ENCODE measurements at places on chromosomes 5 and 9. TPM values are rescaled to one million over a fixed set of nuclear protein-coding genes. Genes with fewer than 3 reads are reported as not detected.

Gene CAMK4
- total RNA-seq: 106 TPM

Gene SLC30A5
- 42.9 TPM for total RNA-seq

Gene FGFR4
- 1.5 TPM for total RNA-seq

Gene GARIN3
- total RNA-seq: not detected

Gene GABRG2
- 0.75 TPM for total RNA-seq
